H9 (cell line): ENCODE measurements at places on chromosomes 4 and X.

DNA sequence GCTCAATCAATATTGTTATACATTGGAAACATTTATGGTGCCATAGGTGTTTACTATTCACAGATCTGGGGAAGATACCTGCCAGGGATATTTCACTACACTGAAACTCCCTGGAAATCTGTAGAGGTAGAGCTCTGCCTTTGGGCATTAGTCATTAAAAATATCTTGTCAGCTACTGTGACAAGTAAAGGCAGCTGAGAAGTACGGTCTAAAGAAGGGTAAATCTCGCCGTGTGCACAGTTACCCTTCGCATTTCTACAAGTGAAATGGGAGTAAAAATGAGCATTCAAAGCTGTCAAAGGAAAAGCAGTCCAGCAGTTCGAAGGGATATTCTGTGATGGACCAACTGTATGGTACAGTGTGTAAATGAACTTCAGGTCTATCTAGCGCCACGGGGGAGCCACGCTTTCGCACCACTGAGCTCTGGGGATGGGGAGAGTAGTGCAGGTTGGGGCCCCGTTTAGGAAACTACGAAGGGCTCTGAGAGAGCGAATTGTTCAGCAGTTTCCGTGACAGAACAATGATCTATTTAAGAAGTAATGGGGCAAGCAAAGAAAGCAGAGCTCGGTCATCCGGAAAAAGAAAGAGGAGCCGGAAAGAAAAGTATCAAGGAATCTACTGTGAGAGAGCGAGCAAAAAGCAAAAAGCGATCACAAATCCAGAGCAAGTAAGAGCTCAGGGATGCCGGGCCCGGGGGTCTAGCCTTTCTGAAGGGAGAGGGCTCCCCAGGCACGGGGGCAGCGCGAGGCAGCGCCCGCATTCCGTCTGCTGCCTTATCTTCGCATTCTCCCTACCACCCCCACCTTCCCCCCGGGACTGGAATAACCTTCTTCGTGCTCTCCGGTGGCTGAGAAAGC lies 646 bp downstream of the TIGD4 start:
- DNase-seq: no peak

- no peak for DNase-seq
Measured at GRCh38 chrX:2632533-2633504, 58.3 kb upstream of the CD99 start.

GRCh38 chr4:150173432-150173861 lies 95.2 kb downstream of the DCLK2 start:
- no peak for DNase-seq

DNA sequence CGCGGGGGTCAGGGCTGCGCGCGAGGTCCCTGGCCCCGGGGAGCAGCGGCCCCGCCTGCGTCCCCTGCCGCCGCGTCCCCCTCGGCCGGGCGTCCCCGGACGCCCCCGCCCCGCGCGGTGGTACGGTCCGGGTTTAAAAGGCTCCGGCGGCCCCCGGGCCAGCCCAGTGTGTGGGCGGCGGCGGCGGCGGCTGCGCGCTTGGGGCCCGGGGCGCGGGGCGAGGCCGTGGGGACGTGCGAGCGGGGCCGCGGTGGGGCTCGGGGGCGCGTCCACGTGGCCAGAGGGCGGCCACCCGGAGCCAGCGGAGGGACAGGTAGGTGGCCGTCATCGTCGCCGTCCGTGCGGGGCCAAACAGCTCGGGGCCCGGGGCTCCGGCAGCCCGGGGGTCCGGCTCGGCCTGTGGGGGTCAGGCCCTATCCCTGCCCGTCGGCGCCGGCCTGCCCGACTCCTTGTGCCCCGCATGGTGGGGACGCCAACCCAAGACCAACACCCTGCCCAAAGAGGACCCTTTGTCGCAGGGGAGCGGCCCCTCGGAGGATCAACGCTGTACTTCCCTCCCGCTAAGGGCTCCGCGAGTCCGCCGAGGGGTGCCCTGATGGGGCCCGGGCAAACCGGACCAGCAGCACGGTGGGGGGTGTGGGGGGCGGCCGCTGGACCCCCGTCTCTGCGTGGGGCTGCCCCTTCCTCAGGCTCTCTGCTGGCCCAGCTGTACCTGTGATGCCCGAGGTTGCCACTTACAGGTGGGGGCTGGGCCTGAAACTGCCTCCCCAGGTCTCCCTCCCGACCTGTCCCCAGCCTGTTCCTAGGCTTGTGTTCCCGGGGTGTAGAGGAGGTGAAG lies at the start of gene PLXNA3:
PLXNA3 (plus strand) TSS at position 166 of the 838 bp plus-strand sequence. CDS start 1,903 bp downstream, outside the sequence.
- DNase-seq: no peak

DNA sequence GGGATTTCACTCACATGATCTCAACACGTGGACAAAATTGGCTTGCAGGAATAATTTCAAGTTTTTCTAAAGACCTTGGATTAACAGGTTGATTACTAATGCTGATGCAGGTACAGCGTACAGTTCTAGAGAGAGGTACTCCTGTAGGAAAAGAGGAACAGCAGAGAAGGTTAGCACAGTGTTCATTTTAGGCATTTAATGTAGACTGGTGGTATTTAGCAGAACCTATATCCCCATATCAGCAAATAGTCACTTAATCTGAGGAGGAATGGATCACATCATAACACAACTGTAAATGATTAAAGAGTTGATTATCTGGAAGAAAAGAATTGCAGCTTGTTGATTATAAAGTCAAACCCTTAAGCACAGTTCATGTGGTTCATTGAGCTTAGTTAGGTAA lies 620 bp downstream of the CXCL10 start:
- no peak for DNase-seq

GRCh38 chr4:38094419-38094818 lies 134.2 kb downstream of the PTTG2 start:
- DNase-seq: peak; percentile 40
